ENCODE measurements at places on chromosomes 4 and X.
A peak's percentile ranks its signal among the peaks of the same experiment; 100 is the strongest.

GRCh38 chrX:10077425-10078188 is 79.2 kb upstream of the CLCN4 start:
- no peak for DNase-seq

GRCh38 chr4:63904201-63904600 is 505.0 kb downstream of the TECRL start:
- no peak for DNase-seq

DNA sequence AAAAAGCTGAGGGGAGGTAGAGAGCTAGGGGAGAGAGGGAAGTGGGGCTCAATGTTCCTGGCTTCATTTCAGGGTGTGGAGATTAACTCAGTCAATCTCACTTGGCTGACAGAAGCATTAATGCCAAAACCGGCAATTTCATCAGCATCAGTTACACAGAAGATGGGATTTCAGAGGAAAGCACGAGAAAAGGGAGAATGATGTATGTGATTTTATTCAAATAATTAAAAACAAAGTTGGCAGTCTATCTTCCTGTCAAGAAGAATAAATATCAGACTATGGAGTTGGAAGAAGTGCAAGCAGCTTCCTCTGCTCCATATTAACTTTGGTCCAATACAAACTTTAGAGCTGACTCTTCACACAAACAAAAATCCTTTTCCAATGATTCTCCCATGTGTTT is 29.6 kb upstream of the HCCS start:
- no peak for DNase-seq

GRCh38 chrX:107207089-107207488 is 678 bp downstream of the DNAAF6 start:
- DNase-seq = no peak

DNA sequence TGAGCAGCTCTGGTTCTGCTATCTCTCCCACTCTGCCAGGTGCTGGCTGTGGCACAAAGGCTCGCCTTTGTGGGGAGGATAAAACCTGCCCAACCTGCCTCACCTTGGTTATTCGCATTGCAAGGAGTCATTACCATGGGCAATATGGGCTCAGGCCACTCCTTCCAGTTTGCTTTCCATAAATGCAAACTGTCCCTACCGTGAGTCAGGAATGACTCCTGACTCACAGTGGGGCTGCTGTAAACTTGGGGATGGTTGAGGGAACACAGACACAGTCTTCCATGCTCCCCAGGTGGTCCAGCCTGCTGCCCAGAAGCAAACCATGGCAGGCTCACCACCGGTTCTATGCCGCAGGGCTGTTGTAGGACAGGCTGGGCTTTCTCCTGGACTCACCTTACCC is 36.1 kb downstream of the COQ2 start:
- DNase-seq = no peak

- peak; percentile 42 for DNase-seq
Measured at GRCh38 chr4:17385403-17385802, 126.5 kb downstream of the QDPR start.

- no peak for DNase-seq
Measured at GRCh38 chr4:5206016-5206790, 154.9 kb downstream of the STK32B start.

DNA sequence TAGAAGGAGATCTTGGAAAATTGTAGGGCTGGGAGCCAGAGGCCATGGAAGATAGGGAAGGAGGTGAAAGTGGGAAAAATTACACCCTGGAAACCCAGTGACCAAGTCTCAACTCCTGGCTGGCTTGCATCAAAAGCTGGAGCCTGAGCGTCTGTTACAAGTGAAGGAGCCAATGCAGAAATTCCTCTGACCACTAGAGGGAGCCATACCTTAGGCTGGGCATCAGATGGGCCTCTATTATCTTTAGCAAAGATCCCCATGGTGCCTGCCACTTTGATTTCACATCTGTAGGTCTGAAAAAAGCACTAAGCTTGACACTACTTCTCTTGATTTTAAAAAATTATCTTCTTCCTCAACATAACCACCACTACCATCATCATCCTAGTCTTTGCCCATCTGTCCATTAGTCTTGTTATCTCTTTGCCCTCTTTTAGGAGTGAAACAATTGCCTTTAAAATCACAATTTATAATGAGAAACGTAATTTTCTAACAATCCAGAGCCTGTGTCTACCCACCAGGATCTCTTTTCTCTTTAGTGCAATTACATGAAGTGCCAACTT is 62.9 kb downstream of the ANAPC4 start:
- DNase-seq = peak; percentile 72

GRCh38 chrX:153501530-153501929 is 6.8 kb downstream of the BGN start:
- DNase-seq = no peak

GRCh38 chr4:56828784-56829535 is 7.5 kb upstream of the SPINK2 start:
- DNase-seq = no peak

GRCh38 chr4:105471566-105472176 is 2.2 kb downstream of the PPA2 start:
- DNase-seq = peak; percentile 73

GRCh38 chr4:185142912-185143600 is at the start of gene SLC25A4:
SLC25A4 (plus strand) TSS chr4:185143266; CDS start chr4:185143373, 107 bp downstream.
- DNase-seq = peak; percentile 96

DNA sequence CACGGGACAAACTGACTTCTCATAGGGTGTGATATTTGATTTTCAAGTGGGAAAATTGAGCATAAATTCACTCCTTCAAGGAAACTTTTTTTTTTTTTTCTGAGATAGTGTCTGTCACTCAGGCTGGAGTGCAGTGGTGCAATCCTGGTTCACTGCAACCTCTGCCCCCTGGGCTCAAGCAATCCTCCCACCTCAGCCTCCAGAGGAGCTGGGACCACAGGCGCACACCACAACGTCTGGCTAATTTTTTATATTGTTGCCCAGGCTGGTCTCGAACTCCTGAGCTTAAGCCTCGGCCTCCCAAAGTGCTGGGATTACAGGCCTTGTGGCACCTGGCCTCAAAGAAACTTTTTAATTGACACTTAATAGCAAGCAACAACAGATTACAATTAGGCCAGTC is 13.8 kb downstream of the CLDN34 start:
- DNase-seq = no peak

DNA sequence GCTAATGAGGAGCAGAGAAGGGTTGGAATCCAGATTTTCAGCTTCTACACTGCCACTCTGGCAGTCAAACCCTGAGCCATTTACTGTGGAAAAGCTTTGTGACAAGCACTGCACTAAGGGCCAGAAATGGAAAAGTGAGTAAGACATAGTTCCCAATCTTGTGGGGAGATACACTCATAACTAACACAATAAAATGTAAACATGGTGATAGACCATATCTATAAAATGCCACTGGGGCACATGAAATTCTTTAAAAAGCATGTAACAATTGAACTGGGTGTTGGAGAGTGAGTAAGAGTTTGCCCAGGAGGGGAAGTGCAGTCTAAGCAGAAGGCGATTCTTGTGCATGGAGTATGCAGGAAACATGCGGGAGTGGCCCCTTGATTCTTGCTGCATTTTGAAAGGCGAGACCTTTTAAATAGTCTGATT is 32.0 kb upstream of the ANXA5 start:
- DNase-seq = peak; percentile 57

DNA sequence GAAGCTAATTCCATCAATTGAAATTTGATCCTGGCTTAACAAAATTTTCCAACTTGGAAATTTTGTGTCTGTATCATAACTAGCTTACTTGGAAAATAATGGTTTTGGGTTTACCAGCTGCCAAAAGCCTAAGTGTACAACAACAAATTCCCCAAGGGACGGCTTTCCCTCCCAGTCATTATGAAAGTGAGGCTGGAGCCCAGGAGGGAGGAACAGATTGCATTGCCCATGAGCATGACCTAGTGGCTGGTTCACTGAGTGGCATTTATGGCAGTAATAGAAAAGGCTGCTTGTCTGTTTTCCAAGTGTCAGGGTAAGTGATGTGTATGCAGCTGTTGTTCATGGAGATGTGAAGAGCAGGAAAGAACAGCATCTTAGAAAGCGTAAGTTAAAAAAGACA is 70.8 kb upstream of the HHIP start:
- peak; percentile 36 for DNase-seq

GRCh38 chr4:7530932-7531639 is 96.4 kb upstream of the PSAPL1 start:
- DNase-seq = no peak

DNA sequence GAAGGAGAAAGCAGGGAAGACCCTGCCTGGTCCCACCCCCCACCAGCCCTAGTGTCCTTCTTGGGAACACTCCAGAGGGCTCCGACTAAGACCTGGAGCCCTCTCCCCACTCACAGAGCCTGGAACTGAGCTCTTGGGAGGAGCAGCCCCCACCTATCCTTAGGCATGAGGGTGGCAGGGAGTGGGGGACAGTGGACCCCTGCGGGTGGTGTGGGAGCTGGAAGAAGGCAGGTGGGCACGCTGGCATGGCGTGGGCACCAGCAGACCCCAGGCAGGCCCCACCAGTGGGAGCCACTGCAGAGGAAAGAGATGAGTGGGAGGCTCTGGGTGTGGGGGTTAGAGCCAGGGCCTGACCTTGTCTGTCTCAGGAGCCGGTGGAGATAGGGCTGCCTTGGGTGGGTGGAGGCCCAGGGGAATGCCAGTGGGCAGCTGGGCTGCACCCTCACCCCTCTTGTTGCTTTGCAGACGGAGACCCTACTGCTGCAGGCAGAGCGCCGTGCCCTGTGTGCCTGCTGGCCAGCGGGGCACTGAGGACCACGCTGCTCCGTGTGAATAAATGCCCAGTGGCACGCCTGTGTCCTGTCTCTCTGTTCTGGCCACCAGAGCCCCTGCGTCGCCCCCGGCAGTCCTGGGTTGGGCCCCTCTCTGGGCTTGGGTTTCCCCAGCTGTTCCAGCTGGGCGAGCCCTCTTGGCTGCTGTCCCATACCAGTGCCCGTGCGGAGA is 15.6 kb upstream of the NAT8L start:
- no peak for DNase-seq

- DNase-seq = peak; percentile 3
Measured at GRCh38 chrX:124548571-124548970, 202.2 kb downstream of the SH2D1A start.

DNA sequence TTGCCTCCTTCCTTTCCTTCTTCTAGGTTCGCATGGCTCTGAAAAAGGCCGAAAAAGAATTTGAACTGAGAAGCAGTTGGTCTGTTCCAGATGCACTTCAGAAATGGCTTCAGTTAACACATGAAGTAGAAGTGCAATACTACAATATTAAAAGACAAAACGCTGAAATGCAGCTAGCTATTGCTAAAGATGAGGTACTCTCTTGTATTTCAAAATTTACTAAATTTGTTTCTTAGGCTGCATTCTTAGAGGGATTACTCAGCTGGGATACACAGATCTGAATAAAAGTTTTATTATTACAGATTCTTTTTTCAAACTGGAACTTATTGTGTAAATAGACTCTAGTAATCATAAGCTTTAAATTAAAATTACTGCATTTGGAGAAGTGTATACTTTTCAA is 146.9 kb downstream of the STIM2 start:
- DNase-seq = no peak

DNA sequence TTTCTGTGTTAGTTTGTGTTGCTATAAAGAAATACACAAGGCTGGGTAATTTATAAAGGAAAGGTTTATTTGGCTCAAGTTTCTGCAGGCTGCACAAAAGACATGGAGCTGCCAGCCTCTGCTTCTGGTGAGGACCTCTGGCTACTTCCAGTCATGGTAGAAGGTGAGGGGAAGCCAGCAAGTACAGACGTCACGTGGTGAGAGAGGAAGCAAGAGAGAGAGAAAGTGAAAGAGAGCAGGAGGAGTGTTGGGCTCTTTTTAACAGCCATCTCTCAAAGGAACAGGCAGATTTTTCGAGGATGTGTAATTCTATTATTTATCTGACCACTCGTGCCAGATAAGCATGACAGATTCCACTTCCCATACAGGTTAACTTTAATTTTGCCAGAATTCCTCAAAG is 1199.1 kb downstream of the ADGRL3 start:
- no peak for DNase-seq

GRCh38 chrX:45128896-45129454 is 71.7 kb downstream of the DIPK2B start:
- no peak for DNase-seq

- no peak for DNase-seq
Measured at GRCh38 chr4:27128443-27128842, 267.8 kb downstream of the STIM2 start.

- DNase-seq = peak; percentile 69
Measured at GRCh38 chrX:100685284-100685996, 41.4 kb downstream of the SRPX2 start.

- no peak for DNase-seq
Measured at GRCh38 chr4:10640561-10641201, 43.9 kb downstream of the CLNK start.

GRCh38 chrX:41481264-41482109 is 34.3 kb downstream of the NYX start:
- DNase-seq = no peak

- DNase-seq = no peak
Measured at GRCh38 chr4:55336138-55337034, 9.7 kb upstream of the SRD5A3 start.

Measured in cardiac muscle cell (in vitro differentiated cells and primary cell).